Adrenal gland (tissue), 19 donors: ENCODE measurements at places on chromosomes 6 and 20. TPM values are rescaled to one million over a fixed set of nuclear protein-coding genes. Genes with fewer than 3 reads are reported as not detected.

GRCh38 chr6:2274981-2275891 lies 29.8 kb upstream of the GMDS start:
- DNase-seq: no peak
- H3K36me3 ChIP-seq: no peaks in the 10 kb centered on the region
- no peaks in the 10 kb centered on the region for H3K27me3 ChIP-seq
- no peaks in the 10 kb centered on the region for H3K4me1 ChIP-seq
- H3K4me3 ChIP-seq: no peak overlapping the region

- no peaks in the 10 kb centered on the region for H3K27me3 ChIP-seq
- no peak for DNase-seq
- H3K27ac ChIP-seq: no peak overlapping the region
- no peak overlapping the region for H3K4me3 ChIP-seq
- H3K36me3 ChIP-seq: no peaks in the 10 kb centered on the region
Observed at GRCh38 chr20:48679599-48679998, 148.2 kb downstream of the PREX1 start.

GRCh38 chr6:104484191-104484590 lies 375.5 kb downstream of the HACE1 start:
- no peaks in the 10 kb centered on the region for H3K27me3 ChIP-seq
- H3K36me3 ChIP-seq: no peaks in the 10 kb centered on the region
- no peaks in the 10 kb centered on the region for H3K4me1 ChIP-seq
- no peak overlapping the region for H3K27ac ChIP-seq
- H3K4me3 ChIP-seq: no peak overlapping the region

DNA sequence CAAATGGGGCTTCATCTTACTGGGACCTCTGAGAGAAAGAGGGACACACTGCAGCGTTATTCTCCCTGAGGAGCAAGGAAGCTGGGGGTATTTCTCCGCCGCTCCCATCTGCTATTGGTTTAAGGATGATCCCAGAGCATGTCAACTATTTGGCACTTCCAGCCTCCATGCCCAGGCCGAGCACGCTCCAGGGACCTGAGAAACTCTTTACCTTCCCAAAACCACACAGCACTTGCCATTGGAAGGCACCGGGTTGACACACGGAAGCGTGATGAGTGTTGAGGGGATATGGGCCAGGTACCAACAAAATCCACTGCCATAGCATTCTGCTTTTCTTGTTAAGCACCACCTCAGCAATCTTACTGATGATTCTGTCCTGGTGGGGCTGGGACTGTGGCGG lies 92.4 kb upstream of the SLC24A3 start:
- H3K27ac ChIP-seq: no peak overlapping the region
- no peaks in the 10 kb centered on the region for H3K27me3 ChIP-seq
- no peaks in the 10 kb centered on the region for H3K4me1 ChIP-seq
- H3K4me3 ChIP-seq: no peak overlapping the region

DNA sequence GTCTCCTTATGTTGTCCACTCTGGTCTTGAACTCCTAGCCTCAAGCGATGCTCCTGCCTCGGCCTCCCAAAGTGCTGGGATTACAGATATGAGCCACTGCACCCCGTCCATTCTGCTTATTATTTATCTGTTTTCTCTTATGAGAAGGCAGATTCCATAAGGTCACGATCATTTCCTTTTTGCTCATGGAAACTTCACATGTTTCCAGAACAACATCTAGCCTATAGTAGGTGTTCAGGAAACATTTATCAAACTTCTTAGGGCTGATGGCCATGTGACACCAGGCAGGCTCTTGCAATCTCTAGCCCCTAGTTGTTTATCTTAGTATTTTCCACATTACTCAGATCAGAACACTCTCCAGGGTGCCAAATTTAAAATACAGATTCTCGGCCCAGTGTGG lies 61.2 kb downstream of the ZFP64 start:
- no peaks in the 10 kb centered on the region for H3K27me3 ChIP-seq
- no peak for DNase-seq
- H3K4me3 ChIP-seq: no peak overlapping the region
- no peak overlapping the region for H3K27ac ChIP-seq
- H3K36me3 ChIP-seq: no peaks in the 10 kb centered on the region

DNA sequence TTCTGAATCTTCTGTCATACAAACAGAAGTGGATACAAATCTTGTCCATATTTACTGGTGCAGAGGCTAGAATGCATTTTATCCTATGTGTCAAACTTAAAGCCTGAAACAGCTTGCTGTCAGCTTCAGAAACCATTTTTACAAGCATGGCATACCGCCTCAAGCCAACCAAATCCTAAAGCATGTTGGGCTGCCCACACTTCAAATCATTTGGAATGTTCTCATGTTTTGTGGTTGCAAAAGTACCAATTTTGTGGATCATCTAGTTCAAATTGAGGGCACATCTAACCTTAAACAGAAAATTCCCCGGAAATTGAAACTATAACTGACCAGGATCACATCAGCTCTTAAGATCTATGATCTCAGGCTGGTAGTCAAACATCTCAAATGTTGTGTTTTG lies 3.2 kb downstream of the GPR63 start:
- H3K27me3 ChIP-seq: no peaks in the 10 kb centered on the region
- no peaks in the 10 kb centered on the region for H3K36me3 ChIP-seq
- DNase-seq: no peak
- H3K27ac ChIP-seq: no peak overlapping the region

- no peaks in the 10 kb centered on the region for H3K27me3 ChIP-seq
- DNase-seq: no peak
- no peak overlapping the region for H3K4me3 ChIP-seq
Observed at GRCh38 chr6:40066372-40066771, 132.1 kb upstream of the MOCS1 start.

- no peak overlapping the region for H3K27ac ChIP-seq
- H3K4me3 ChIP-seq: no peak overlapping the region
- DNase-seq: no peak
- H3K36me3 ChIP-seq: no peaks in the 10 kb centered on the region
- no peaks in the 10 kb centered on the region for H3K4me1 ChIP-seq
Observed at GRCh38 chr6:150290429-150290828, 78.4 kb upstream of the IYD start.

- no peak for DNase-seq
- no peaks in the 10 kb centered on the region for H3K27me3 ChIP-seq
- no peak overlapping the region for H3K27ac ChIP-seq
- H3K36me3 ChIP-seq: no peaks in the 10 kb centered on the region
- H3K4me3 ChIP-seq: no peak overlapping the region
Observed at GRCh38 chr6:19943042-19943441, 105.9 kb downstream of the ID4 start.

DNA sequence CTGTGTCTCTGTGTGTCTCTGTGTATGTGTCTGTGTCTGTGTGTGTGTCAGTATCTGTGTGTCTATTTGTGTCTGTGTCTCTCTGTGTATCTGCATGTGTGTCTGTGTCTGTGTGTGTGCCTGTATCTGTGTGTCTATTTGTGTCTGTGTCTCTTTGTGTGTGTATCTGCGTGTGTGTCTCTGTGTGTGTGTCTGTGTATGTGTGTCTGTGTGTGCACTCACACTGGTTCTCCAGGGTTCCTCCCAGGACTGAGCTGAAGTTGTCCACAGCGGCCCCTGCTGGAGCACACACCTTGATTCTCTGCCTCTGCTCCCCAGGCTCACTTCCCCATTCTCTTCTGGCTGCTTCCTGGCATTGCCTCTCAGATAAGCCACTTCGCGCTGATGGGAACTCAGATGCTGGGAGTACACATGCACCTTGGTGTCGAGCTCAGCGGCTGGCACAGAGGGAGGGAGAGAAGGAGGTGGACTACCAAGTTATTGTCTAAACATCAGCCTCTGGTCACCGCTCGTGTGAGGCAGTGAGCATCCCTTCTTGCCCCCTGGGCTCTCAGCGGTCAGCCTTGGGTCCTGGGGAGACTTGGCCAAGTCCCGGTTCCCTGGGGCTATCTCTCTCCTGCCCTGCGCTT lies 104.9 kb upstream of the NXT1 start:
- DNase-seq: peak; percentile 48
- no peak overlapping the region for H3K27ac ChIP-seq
- H3K4me3 ChIP-seq: no peak overlapping the region
- no peaks in the 10 kb centered on the region for H3K4me1 ChIP-seq
- no peaks in the 10 kb centered on the region for H3K36me3 ChIP-seq
- H3K27me3 ChIP-seq: peaks cover 3% of the 10 kb centered on the region

DNA sequence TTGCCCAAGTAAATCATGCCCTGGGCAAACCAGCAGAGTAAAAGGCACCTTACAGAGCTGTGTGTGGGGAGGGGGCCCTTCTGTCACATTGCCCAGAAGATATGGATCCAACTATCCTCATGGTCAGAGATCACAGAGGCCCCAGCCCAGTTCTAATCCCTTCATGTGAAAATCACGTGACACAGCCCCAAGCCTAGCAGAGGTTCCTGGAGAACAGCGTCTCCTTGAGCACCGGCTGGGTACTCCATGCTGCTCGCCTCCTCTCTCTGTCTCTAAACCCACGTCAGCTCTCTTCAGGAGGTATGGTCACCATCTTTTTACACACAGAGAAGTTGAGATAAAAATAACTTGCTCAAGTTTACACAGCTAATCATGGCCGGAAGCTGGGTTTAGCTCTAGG lies 230.2 kb downstream of the ANKRD60 start:
- H3K4me1 ChIP-seq: peaks cover 10% of the 10 kb centered on the region
- no peak for DNase-seq
- H3K27ac ChIP-seq: no peak overlapping the region
- no peak overlapping the region for H3K4me3 ChIP-seq
- no peaks in the 10 kb centered on the region for H3K27me3 ChIP-seq

DNA sequence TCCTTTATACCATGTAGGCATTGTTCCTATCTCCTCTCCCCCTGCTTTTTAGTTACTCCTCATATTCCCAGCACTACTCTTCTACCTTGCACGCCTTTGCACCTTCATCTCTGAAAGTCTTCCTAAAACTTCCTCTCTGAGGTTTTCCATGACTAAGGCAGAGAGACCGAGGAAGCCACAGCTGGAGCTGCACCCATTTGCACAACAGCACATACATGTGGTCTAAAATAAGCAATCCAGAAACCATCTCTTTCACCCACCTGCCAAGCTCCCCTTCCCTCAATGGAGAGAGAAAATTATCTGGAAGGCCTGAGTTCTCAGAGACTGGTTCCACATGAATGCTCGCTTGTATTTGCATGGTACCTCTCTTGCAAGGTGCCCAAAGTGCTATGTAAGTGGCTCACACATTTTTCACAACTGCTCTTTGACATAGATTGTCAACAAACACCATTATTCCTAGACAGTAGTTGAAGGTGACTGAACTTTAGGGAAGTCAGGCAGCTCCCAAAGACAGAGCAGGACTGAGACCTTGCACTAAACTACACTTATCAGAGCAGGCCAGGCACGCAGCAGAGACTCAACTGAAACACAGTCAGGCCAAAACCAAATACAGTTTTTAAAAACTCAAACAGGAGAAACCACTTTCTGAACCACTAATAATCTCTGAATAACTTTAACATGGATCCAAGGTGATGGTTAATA lies 313.2 kb downstream of the TFAP2A start:
- H3K27me3 ChIP-seq: no peaks in the 10 kb centered on the region
- no peak for DNase-seq
- no peak overlapping the region for H3K4me3 ChIP-seq
- H3K36me3 ChIP-seq: no peaks in the 10 kb centered on the region

- DNase-seq: peak; percentile 92
- no peaks in the 10 kb centered on the region for H3K36me3 ChIP-seq
- H3K4me1 ChIP-seq: peaks cover 12% of the 10 kb centered on the region
Observed at GRCh38 chr20:4064144-4064909, 49.0 kb upstream of the RNF24 start.

DNA sequence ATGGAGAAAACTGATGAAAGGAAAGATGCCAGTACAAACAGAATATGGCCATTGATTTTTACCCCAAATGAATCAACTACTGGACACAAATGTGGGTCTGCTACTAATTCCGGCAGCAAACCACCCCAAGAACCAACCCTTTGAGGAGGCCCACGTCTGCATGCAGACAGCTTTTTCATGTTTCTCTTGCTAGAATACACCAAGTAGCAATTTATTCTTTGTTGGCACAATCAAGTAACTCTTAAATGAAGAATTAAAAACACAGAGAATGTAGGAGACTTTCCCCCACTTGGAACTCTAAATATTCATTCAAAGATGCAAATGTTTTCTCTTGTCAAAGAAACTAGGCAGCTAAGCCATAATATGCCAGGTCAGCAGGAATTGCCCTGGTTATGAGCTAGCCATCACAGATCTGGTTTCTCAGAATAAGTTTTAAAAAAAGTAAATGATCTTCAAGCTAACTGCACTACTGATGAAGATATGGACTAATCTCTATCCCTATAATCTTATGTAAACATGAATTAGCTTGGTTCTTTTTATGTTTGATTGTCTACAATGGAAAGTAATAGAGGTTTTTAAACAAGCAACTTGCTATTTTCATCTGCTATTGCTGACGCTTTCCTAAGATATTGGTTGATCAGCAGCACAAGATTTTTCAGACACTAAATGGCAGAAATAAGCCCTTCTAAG lies 163.1 kb upstream of the THEMIS start:
- H3K27ac ChIP-seq: no peak overlapping the region
- H3K36me3 ChIP-seq: no peaks in the 10 kb centered on the region
- H3K27me3 ChIP-seq: no peaks in the 10 kb centered on the region
- no peaks in the 10 kb centered on the region for H3K4me1 ChIP-seq

DNA sequence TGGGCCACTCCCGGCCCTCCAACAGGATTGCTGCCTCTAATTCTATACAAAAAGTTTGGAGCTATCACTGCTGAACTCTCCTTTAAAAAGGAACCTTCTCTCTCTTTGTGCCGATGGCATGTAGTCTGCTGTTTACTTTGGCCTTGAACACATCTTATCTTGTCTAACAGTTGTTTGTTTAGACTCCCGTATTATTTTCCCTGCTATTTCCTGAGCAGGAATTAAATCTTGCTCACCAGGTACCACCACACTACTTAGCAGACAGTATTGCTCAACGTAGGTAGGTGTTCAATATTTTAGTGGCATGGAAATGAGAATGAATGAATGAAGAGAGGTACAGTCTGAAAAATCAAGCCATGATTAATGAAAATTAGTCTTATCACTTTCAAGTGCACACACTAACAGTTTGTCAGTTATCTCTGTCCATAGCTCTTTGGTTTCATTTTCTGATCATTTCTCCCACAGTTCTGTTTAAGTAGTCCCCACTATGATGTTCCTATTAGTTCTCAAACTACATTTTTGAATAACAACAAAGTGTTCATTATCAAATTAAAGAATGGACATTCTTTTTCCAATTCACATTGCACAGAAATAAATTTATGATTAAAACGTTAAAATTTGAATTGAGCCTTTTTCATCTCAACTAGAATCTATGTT lies 6.8 kb upstream of the HEY2 start:
- no peaks in the 10 kb centered on the region for H3K36me3 ChIP-seq
- DNase-seq: no peak
- H3K4me1 ChIP-seq: peaks cover 7% of the 10 kb centered on the region
- H3K27me3 ChIP-seq: peaks cover 17% of the 10 kb centered on the region

CAP2 gene
- total RNA-seq: 21.0 TPM

TFB1M gene
- 50.7 TPM for total RNA-seq

MAN1A1 gene
- total RNA-seq: 139 TPM

FITM2 gene
- total RNA-seq: 16.5 TPM

SLC52A3 gene
- 0.25 TPM for total RNA-seq

MYMX gene
- not detected for total RNA-seq

NKX2-4 gene
- total RNA-seq: not detected

EGFL8 gene
- total RNA-seq: 6.3 TPM

EFHC1 gene
- total RNA-seq: 7.4 TPM

ACTR5 gene
- total RNA-seq: 5.7 TPM

MAPK13 gene
- 80.0 TPM for total RNA-seq
